ENCODE measurements at places on chromosomes 3 and 15.

GRCh38 chr15:29225534-29226234 lies 43.9 kb downstream of the NSMCE3 start:
- no peak for DNase-seq

DNA sequence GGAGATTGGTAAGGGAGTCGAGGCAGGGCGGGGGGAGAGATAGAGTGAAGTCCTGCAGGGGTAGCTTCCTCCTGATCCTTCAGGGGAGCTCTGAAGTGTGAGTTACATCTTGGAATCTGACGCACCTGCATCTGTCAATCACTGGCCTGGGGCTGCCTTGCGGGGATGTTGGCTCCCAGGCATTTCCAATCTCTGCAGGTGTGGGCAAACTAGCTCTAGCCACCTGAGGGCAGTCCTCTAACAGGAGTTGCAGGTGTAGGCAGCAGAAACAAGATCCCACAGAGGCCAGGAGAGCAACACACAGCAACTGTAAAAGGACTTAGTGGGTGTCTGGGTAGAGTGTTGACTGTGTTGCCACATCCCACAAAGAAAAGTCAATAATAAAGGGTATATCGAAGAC lies 63.6 kb downstream of the ZNF621 start:
- no peak for DNase-seq

- no peak for DNase-seq
Observed at GRCh38 chr15:27324886-27325615, 354.1 kb downstream of the GABRG3 start.

- no peak for DNase-seq
Observed at GRCh38 chr15:90711842-90712241, 5.3 kb upstream of the BLM start.

- no peak for DNase-seq
Observed at GRCh38 chr3:172711454-172711795, 558 bp upstream of the NCEH1 start.

All from stimulated activated CD8-positive, alpha-beta memory T cell treated with anti-CD3 and anti-CD28 coated beads, Interleukin-15, amount 100 ng/mL, for 4 hours (primary cell).